WTC11 (cell line): ENCODE measurements at places on chromosomes 2 and 18. TPM values are rescaled to one million over a fixed set of nuclear protein-coding genes. Genes with fewer than 3 reads are reported as not detected.

- H3K4me3 ChIP-seq, result no peak overlapping the region
- DNase-seq, result no peak
- H3K27me3 ChIP-seq, result no peaks in the 10 kb centered on the region
- no peaks in the 10 kb centered on the region for H3K36me3 ChIP-seq
- H3K27ac ChIP-seq, result no peak overlapping the region
Observed at GRCh38 chr2:186925514-186925913, 76.5 kb upstream of the ZSWIM2 start.

DNA sequence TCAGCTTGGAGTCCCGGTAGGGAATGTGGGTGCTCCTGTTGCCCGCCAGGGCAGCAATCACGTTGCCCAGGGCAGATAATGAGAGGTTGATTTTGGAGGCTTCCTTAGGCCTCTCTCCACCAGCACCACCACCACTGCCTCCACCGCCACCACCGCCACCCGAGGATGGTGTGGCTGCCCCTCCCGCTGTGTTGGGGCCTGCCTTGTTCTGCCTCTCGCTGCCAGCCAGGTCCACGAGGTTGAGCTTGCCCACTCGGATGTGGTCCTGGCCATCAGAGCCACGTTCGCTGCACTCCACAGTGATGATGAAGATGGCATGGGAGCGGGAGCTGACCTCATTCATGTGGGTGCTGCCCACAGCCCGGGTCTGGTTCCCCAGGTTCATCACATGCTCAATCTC, 1.3 kb downstream of the KIF3C start:
- peaks cover 18% of the 10 kb centered on the region for H3K36me3 ChIP-seq
- no peak for DNase-seq
- H3K27me3 ChIP-seq, result no peaks in the 10 kb centered on the region; the same call in 1 of the 2 replicates

ANO7 gene
- 8.0 to 8.8 TPM (median 8.6 TPM) in 3 replicates for total RNA-seq

DNA sequence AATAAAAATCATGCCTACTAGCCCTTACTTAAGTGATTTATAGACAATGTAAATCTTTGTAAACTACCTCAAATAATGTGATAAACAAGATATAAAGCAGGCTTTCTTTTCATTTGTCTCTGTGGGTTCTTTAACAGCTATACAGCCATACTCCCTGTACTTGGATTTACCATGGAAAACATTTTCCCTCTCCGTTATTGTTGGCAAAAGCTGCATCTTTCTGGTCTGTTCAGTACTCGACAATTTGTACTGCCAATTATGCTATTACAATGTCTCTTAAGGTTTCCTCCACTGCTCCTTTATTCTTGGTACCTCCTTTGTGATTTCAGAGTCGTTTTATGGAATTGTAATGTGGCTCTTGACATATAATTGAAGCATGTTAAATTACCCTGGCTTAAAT, 426.3 kb upstream of the PKDCC start:
- no peak for DNase-seq
- H3K27ac ChIP-seq, result no peak overlapping the region
- no peaks in the 10 kb centered on the region for H3K36me3 ChIP-seq
- H3K27me3 ChIP-seq, result no peaks in the 10 kb centered on the region
- no peaks in the 10 kb centered on the region for H3K4me1 ChIP-seq

DNA sequence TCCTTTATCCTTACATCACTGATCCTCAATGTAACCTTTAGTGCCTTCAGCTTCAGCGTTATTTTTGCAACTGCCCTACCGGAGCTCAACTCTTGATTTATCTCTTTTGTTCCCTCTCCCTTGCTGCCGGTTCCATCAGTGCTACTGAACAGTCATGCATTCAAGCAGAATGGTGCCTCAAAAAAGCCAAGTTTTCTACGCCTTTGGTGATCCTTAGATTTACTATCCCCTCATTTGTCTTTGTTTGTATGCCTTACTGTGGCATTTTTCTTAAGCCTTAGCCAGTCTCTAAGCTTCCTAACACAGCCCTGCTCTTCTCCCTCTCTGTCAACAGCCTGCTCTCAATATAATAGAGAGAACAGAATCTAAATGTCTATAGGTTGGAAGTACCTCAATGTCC, 847.7 kb downstream of the CPS1 start:
- no peaks in the 10 kb centered on the region for H3K36me3 ChIP-seq
- H3K4me3 ChIP-seq, result no peak overlapping the region
- H3K27ac ChIP-seq, result no peak overlapping the region
- no peaks in the 10 kb centered on the region for H3K4me1 ChIP-seq
- H3K27me3 ChIP-seq, result no peaks in the 10 kb centered on the region

GRCh38 chr18:31206071-31206470, 43.4 kb upstream of the DSC1 start:
- H3K4me1 ChIP-seq, result peaks cover 39% of the 10 kb centered on the region
- no peaks in the 10 kb centered on the region; the same call in 1 of the 2 replicates for H3K36me3 ChIP-seq
- no peak for DNase-seq
- no peak overlapping the region for H3K27ac ChIP-seq

DNA sequence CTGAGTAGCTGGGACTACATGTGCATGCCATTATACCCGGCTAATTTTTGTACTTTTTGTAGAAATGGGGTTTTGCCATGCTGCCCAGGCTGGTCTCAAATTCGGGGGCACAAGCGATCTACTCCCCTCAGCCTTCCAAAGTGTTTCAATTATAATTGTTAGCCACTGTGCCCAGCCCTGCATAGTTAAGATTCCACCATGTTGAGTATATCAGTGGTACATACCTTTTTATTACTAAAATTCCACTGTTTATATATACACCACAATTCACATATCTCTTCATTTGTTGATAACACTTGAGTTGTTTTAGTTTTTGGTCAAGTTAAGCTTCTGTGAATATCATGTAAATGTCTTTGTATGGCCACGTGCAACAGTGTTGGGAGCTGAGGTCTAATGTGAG, 12.8 kb upstream of the FMNL2 start:
- H3K4me3 ChIP-seq, result no peak overlapping the region
- H3K36me3 ChIP-seq, result no peaks in the 10 kb centered on the region
- H3K27me3 ChIP-seq, result no peaks in the 10 kb centered on the region
- no peak for DNase-seq

- no peaks in the 10 kb centered on the region for H3K36me3 ChIP-seq
- H3K27me3 ChIP-seq, result peaks cover 65% of the 10 kb centered on the region
- 0 out of 2 replicates have a peak overlapping the region, but pooled peaks have one; percentile 21 for H3K4me3 ChIP-seq
- no peak for DNase-seq
- peaks cover 50% of the 10 kb centered on the region for H3K4me1 ChIP-seq
- H3K27ac ChIP-seq, result no peak overlapping the region
Observed at GRCh38 chr2:73979686-73980085, 5.0 kb upstream of the TET3 start.

DNA sequence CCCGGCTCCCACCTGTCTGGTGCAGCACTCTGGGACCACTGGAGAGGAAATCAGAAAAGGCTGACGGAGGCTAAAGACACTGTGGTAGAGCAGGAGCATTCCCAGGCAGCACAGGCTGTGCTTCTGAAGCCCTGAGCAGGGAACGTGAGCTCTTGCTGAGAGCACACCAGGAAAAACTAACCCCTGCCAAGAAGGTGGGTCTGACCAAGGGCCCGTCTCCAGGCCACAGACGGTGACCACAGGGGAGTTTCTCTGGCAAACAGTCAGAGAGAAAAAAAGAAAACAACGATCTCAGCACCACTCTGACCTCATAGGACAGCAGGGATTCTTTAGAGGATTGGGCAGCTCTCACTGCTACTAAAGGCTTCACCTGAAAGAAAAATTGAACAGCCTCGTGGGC, 201.4 kb downstream of the AFF3 start:
- no peak overlapping the region for H3K27ac ChIP-seq
- H3K4me1 ChIP-seq, result 0 out of 2 replicates have a peak, but pooled peaks cover 4% of the 10 kb centered on the region
- DNase-seq, result no peak

MOCOS gene
- 4.2 to 5.3 TPM (median 4.8 TPM) in 3 replicates for total RNA-seq

DNA sequence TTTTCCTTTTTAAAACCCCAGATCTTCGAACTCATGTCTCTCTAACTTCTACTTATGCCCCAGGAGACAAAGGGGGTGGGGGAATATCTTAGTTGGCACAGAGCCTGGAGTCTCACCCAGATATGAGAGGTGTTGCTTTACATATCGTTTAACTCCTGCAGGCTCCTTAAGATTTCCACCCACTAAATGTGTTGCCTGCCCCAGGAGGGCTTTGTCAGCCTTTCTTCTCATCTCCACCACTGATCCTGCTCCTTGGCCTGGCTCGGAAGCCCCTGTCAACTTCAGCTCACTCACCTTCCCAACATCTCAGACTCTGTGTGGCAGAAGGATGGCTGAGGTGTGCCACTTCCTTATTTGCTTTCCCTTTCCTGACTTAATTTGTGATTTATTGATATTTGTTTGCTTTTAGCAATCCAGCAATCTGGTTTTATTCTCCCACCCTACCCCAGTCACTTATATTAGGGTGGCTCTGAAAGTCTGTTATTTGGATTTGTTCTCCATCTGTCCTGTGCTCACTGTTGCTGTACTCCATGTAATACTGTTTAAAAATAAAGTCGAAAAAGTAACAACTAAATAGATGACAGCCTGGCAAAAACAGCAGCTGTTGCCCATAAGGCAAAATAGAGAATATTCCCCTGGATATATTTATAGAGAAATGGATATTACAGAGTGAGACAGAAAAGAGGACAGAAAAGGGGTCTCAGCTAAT, 200.6 kb downstream of the ZBTB7C start:
- H3K27ac ChIP-seq, result no peak overlapping the region
- H3K4me3 ChIP-seq, result no peak overlapping the region
- no peaks in the 10 kb centered on the region; the same call in 1 of the 2 replicates for H3K27me3 ChIP-seq
- H3K36me3 ChIP-seq, result peaks cover 10% of the 10 kb centered on the region

- no peak overlapping the region; the same call in 1 of the 2 replicates for H3K27ac ChIP-seq
- 0 out of 2 replicates have a peak, but pooled peaks cover 3% of the 10 kb centered on the region for H3K4me1 ChIP-seq
- H3K4me3 ChIP-seq, result no peak overlapping the region
- no peaks in the 10 kb centered on the region for H3K27me3 ChIP-seq
- no peaks in the 10 kb centered on the region for H3K36me3 ChIP-seq
Observed at GRCh38 chr2:241195506-241196130, 7.1 kb downstream of the ANO7 start.

DNA sequence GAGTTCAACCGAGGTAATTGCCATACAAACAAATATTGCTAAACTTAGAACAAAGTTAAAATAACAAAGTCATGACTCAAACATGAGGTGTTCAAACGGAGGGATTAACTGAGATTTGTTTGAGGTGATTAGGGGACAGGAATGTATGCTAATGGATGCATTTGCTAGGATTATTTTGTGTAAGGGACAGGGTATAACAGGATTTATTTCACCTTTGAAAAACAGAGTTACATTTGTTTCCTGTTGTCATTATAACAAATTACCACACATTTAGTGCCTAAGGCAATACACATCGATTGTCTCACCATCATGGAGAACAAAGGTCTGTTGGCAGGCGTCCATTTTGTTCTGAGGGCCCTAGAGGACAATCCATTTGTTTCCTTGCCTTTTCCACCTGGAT, 304.3 kb upstream of the CNTNAP5 start:
- H3K27me3 ChIP-seq, result no peaks in the 10 kb centered on the region
- no peaks in the 10 kb centered on the region for H3K4me1 ChIP-seq

RUFY4 gene
- 0.31 to 0.64 TPM (median 0.57 TPM) in 3 replicates for total RNA-seq

GCA gene
- total RNA-seq, result 42.1 to 46.2 TPM (median 44.5 TPM) in 3 replicates

- no peaks in the 10 kb centered on the region for H3K36me3 ChIP-seq
- peaks cover 33% of the 10 kb centered on the region for H3K4me1 ChIP-seq
- H3K4me3 ChIP-seq, result no peak overlapping the region
- no peaks in the 10 kb centered on the region for H3K27me3 ChIP-seq
- peak overlapping the region; percentile 71; the same call in 1 of the 2 replicates for H3K27ac ChIP-seq
Observed at GRCh38 chr2:143577489-143577888, 448.3 kb downstream of the ARHGAP15 start.

GRCh38 chr2:145818890-145819504, 1299.1 kb upstream of the ZEB2 start:
- H3K27ac ChIP-seq, result no peak overlapping the region
- H3K4me3 ChIP-seq, result no peak overlapping the region
- H3K36me3 ChIP-seq, result no peaks in the 10 kb centered on the region
- peaks cover 23% of the 10 kb centered on the region for H3K4me1 ChIP-seq
- no peak for DNase-seq

IL1F10 gene
- total RNA-seq, result not detected in 3 replicates

DNA sequence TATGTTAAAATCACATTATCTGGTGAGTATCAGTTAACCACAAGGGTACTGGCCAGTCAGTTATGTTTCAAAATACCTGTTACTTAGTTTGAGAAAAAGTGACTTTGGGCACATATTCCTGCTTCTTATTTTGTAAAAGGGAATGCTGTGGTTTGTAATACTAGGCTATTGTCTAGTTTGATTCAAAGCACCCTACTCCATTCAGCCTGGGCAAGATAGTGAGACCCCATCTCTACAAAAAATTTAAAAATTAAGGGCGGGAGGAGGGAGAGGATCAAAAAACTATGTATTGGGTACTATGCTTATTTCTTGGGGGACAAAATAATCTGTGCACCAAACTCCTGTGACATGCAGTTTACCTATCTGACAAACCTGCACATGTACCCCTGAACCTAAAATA, 18.9 kb downstream of the MBD5 start:
- H3K4me3 ChIP-seq, result no peak overlapping the region
- no peaks in the 10 kb centered on the region for H3K36me3 ChIP-seq
- H3K27ac ChIP-seq, result no peak overlapping the region
- H3K4me1 ChIP-seq, result peaks cover 15% of the 10 kb centered on the region

DNA sequence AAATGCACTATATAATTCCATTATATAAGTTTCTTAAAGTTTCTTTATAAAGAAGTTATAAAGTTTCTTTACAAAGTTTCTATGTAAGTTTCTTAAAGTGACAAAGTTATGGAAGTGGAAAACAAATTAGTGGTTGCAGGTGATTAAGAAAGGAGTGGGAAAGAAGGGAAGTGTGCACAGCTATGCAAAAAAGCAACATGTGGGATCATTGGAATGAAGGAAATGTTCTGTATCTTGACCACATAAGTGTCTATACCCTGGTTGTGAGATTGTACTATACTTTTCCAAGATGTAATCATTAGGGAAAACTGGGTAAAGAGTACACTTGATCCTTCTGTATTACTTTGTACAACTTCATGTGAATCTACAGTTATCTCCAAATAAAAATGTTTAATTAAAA, 1541.1 kb downstream of the LRP1B start:
- H3K4me3 ChIP-seq, result no peak overlapping the region
- no peaks in the 10 kb centered on the region for H3K36me3 ChIP-seq
- no peaks in the 10 kb centered on the region for H3K27me3 ChIP-seq

RMDN2 gene
- 3.0 to 4.3 TPM (median 3.5 TPM) in 3 replicates for total RNA-seq

DNA sequence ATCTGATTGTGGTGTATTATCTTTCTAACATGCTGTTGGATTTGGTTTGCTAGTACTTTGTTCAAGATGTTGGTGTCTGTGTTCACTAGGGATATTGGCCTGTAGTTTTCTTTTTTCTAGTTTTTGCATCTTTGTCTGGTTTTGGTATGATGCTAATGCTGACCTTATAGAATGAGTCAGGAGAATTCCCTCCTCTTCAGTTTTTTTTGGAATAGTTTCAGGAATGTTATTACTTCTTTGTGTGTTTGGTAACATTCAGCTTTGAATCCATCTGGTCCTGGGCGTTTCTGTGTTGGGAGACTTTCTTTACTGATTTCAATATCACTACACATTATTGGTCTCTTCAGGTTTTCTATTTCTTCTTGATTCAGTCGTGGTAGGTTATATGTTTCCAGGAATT, 124.2 kb upstream of the EPB41L5 start:
- peaks cover 47% of the 10 kb centered on the region for H3K36me3 ChIP-seq
- H3K4me3 ChIP-seq, result no peak overlapping the region
- no peaks in the 10 kb centered on the region for H3K4me1 ChIP-seq
- H3K27ac ChIP-seq, result no peak overlapping the region
- H3K27me3 ChIP-seq, result no peaks in the 10 kb centered on the region
